ENCODE measurements at places on chromosomes 5 and 9. TPM values are rescaled to one million over a fixed set of nuclear protein-coding genes. Genes with fewer than 3 reads are reported as not detected.

DBH gene
- total RNA-seq: not detected

SPINK7 gene
- not detected for total RNA-seq

NR5A1 gene
- not detected for total RNA-seq

PAM gene
- total RNA-seq: 305 TPM

IFNK gene
- not detected for total RNA-seq

NAIP gene
- total RNA-seq: 0.81 TPM

FGF1 gene
- total RNA-seq: 37.7 TPM

All from cardiac atrium fibroblast (primary cell).